AG09309 (cell line): ENCODE measurements at places on chromosomes 11 and 22.

- no peak for DNase-seq
Observed at GRCh38 chr11:78344094-78344493, 73.5 kb downstream of the GAB2 start.

DNA sequence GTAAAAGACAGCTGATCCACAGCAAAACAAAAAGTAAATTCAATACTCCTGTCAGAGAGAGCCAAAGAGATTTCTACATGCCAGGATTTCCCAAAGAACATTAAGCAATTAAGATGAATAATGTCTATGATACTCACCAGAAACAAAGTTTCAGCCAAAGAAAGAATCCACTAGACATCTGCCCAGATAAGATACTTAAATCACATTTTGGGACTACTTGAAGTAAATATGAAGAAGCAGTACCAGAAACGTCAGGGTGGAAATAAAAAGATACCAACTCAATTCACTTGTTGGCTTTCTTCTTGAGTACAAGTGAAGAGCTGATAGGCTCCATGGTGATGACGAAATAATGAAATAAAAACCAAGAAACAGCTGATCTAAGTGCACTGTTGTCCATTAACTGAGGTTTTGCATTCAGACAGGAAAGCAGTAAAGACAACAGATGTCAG is 31.6 kb upstream of the ARHGAP32 start:
- DNase-seq, result peak; percentile 60

DNA sequence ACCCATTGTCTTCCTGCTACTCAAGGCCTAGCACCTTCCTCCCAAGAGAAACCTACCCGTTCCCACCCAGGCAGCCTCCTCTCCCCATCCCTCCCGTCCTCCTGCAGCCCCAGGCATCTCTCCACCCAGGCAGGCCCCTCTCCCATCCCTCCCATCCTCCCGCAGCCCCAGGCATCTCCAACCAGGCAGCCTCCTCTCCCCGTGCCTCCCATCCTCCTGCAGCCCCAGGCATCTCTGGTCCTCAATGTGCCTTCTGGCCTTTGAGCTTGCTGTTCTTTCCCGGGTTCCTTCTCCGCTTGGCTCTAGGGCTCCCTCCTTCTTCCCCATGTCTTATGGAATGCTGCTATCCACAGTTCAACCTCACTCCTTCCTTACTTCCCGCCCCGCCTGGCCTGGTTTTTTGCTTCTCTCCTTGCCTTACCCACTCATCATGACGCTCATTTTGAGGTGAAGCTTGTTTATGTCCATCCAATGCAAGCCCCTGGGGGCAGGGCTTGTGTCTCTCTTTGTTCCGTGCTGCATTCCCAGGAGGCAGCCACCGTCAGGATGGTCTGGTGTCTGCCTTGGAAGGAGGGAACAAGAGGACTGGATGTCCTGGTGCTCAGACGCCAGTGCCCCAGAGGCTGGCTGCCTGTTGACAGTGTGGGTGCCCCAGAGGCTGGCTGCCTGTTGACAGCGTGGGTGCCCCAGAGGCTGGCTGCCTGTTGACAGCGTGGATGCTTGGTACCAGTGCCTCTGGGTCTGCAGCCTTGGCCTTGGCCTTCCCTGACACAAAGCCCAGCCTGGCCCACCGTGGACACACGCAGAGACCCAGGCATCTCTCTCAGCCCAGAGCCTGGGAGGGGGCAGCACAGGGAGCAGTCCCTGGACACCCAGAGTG is 815.7 kb downstream of the BRD1 start:
- DNase-seq, result no peak

DNA sequence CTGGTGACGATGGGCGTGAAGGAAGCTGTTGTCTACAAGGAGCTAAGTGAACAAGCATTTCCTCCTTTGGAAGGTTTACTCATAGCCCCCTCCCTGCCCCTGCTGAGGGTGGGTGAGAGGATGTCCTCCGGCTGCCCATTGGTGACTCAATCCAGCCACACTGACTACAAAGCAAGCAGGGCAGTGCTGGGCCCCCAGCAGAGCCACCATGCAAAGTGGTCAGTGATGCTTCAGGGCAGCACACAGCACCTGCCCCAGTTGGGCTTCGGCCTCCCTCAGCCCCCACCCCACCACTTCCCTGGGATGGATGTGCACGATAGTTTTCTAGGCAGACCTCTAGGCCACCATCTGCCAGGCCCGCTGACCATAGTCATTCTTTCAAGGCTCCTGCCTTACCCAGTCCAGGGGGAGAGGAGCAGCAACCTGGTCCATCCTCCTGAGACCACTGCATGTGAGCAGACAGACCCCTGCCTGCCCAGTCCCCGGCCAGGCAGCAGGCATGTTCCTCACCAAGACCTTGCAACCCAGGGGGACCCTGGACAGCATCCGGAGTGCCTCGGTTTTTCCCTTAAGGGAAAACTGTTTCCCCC is 125.1 kb downstream of the BCR start:
- peak; percentile 13 for DNase-seq
